ENCODE measurements at places on chromosomes 2 and 18. TPM values are rescaled to one million over a fixed set of nuclear protein-coding genes. Genes with fewer than 3 reads are reported as not detected.
A peak's percentile ranks its signal among the peaks of the same experiment; 100 is the strongest.

Gene UGT1A5
- not detected for total RNA-seq

Gene GPR45
- total RNA-seq, result not detected

Gene TRIM43
- not detected for total RNA-seq

Gene ZAP70
- total RNA-seq, result not detected

Gene ZBTB7C
- 0.41 TPM for total RNA-seq

Gene LAMA3
- 15.7 TPM for total RNA-seq

Gene ITGB6
- total RNA-seq, result not detected

Gene TMEM163
- not detected for total RNA-seq

Gene FEV
- not detected for total RNA-seq

GRCh38 chr2:17713291-17713690 lies 40.3 kb downstream of the SMC6 start:
- no peak for DNase-seq

DNA sequence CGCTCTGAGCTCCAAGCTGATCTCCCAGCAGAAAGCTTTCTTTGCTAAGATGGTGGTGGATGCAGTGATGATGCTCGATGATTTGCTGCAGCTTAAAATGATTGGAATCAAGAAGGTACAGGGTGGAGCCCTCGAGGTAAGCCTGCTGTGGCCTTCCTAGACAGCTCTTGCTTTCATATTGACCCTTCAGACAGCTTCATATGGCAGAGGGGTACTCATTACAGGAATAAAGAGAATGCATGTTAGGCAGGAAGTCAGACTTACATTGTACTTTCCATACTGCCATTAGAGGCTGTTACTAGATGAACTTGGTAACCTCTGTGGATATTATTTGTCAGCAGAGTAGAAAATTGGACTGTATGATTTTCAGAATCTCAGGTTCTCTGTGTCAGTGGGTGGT lies 10.5 kb downstream of the CCT7 start:
- no peak for DNase-seq

GRCh38 chr2:194550702-194551101 lies 1106.3 kb upstream of the SLC39A10 start:
- no peak for DNase-seq

DNA sequence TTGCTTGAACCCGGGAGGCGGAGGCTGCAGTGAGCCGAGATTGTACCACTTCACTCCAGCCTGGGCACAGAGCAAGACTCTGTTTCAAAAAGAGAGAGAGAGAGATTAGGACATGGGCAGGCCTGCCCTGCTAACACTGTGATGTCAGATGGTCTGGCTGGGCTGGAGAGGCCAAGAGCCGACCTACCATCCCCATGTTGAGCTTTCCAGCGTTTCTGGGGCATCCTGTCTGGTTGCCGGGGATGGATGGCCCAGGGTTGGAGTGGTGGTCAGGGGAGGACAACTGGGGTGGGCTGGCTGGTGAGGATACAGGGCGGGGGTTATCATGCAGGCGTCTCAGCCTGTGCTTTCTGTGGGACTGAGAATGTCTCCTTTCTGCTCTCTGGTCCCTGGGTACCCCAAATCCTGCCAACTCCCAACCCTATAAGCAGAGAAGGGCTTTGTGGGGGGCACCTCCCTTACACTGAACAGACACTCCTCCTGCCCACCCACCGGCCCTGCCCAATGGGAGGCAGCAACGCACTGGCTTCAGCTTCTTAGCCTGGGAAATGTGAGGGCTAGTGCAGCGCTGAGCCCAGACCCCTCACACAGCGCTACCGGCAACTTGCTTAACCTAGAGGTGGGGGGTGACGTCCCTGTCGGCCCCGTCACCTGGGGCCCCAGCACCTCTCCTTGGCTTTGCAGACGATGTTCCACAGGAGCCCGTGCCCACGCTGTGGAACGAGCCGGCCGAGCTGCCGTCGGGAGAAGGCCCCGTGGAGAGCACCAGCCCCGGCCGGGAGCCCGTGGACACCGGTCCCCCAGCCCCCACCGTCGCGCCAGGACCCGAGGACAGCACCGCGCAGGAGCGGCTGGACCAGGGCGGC lies 5.4 kb downstream of the SNORC start:
- DNase-seq, result no peak

- no peak for DNase-seq
Measured at GRCh38 chr2:156672556-156673332, 236.6 kb downstream of the GPD2 start.

GRCh38 chr2:186783254-186783653 lies 65.7 kb downstream of the ZSWIM2 start:
- DNase-seq, result no peak

DNA sequence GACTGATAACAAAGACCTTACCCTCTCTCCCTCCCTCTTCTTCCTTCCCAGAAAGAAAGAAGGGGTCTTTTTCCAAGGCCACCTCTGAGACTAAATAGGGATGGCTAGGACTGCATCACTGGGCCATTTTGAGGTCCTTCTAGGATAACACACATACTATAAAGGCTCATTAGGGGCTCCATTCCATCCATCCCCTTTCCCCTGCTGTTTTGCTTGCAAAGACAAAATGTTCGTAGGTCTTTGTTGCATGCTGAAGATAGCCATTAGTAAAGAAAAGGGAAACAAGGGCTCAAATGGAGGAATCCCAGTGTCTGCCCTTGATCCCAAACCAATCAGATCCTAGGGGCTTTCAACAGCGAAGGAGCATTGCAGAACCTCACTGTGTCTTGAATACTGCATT lies 344.3 kb downstream of the CYP26B1 start:
- DNase-seq, result no peak

DNA sequence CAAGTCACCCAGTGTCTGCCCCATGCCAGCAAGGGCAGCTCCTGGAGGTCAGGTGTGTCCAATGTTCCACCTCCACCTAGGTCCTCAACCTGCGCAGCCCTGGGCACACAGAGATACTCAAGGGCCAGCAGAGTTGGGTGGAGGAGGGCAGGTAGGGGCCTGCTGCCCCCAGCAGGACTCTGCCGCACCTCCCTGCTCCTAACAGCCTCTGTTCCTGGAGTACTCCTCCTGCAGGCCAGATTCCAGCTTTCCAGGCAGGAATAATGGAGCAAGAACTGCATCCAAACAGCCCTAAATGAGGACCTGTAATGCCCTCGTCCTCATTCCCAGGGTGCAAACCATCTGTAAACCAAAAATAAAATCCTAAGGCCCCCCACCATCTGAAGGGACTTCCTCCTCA lies 44.4 kb upstream of the ACAA2 start:
- DNase-seq, result no peak

DNA sequence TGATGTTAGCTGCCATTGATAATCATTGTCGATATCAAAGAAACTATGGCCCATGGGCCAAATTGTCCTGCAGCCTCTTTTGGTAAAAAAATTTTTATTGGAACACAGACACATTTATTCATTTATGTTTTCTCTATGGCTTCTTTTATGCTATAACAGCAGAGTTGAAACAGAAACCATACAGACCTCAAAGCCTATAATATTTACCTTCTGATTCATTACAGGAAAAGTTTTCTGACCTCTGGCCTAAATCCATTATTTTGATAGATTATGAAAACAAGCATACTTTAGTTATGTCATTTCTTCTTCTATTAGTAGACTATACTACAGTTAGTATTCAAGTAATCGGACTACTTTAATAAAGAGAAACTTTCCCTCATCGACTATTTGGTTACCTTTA lies 349.7 kb upstream of the GALNT5 start:
- no peak for DNase-seq

GRCh38 chr2:196086517-196087368 lies 18.1 kb upstream of the DNAH7 start:
- DNase-seq, result no peak

DNA sequence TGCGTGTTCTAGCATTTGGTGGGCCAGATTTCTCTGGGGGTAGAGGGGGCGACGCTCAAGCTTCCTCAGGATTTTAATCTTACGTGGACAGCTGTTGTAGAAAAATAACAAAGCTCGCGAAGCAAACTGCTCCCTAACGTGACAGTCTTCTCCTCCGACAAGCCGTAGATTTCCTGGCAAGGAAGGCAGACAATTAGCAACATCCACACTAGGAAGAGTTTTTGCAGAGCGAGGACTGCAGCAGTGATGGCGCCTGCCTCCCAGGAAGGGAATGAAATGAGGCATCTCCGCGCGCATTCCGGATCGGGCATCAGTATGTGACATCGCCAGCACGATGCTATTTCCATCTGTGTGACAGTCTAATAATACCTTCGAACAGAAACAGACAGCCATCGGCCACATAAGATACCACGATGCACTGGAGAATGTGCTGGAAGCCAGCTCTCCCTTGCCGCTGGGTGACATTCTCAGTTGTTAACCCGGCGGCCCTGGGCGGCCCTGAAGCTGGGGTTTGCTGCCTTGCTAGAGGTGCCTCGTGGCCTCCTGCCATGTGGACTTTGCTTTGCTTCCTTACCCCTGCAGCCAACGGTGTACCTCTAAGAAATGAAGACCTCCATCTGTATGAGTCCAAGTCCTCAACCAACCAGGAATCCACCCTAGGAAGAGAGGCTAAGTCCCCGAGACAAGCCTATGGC lies 101.8 kb upstream of the AGAP1 start:
- DNase-seq, result no peak

- DNase-seq, result no peak
Measured at GRCh38 chr2:97656905-97657587, 6.8 kb downstream of the ACTR1B start.

- DNase-seq, result peak; percentile 59
Measured at GRCh38 chr2:153519257-153519875, 40.8 kb upstream of the RPRM start.

DNA sequence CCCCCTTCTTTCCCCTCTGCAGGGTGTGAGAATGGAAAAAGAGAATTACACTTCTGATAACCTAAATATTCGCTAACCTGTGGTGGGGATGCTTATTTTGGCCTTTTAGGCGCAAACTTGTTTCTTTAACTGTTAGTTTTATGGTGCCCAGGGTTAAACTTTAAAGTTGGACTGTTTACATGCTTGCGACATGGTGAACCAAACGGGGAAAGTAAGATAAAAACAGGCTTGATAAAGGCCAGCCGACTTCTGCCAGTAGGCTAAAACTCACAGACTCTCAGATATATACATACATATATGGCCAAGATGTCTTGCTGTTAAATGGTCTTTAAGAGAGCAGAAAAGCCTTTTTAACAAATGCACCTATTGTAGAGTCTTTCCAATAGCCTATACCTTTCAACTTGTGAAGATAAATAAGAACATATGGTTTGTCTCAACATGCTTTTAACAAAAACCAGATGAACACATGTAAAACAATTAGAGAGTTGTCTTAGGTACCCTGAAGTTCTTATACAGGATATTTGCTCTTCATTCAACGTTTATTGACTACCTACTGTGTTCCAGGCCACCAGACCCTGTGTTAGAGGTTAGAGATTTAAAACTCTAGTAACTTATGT lies 29.0 kb downstream of the PRKCE start:
- DNase-seq, result no peak

GRCh38 chr2:38871432-38871831 lies 4.3 kb downstream of the DHX57 start:
- DNase-seq, result no peak

DNA sequence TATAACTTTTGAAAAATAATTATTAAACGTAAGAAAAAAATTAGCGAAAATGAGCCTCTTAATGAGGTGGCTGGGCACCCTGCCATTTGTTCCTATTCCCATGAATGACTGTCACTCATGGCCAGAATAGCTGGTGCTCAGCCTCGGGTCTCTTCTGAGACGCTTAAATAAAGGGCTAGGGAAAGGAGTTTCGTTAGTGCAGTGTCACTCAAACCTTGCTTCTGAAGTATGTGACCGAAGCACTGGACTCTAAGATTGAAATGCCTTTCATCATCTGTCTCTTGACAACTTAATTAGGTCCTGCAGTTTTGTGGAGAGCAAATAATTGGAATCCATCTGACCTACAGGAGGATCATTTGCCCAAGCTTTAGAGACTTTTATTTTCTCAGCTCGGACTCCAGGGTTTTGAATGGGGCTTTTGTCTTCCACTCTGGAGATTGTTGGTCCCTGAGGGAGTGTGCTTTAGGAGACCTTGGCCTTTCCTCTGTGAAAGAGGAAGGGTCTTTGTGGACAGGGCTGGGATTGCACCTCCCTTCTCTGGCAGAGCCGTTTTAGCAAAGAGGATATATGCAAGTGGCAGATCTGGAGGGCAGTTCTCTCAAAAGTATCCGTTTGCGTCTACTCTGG lies 42.3 kb upstream of the FHOD3 start:
- no peak for DNase-seq

GRCh38 chr18:46950064-46950656 lies 32.8 kb downstream of the KATNAL2 start:
- peak; percentile 5 for DNase-seq

Data from fibroblast of the aortic adventitia (primary cell).